ENCODE measurements at places on chromosomes 6 and 20.

DNA sequence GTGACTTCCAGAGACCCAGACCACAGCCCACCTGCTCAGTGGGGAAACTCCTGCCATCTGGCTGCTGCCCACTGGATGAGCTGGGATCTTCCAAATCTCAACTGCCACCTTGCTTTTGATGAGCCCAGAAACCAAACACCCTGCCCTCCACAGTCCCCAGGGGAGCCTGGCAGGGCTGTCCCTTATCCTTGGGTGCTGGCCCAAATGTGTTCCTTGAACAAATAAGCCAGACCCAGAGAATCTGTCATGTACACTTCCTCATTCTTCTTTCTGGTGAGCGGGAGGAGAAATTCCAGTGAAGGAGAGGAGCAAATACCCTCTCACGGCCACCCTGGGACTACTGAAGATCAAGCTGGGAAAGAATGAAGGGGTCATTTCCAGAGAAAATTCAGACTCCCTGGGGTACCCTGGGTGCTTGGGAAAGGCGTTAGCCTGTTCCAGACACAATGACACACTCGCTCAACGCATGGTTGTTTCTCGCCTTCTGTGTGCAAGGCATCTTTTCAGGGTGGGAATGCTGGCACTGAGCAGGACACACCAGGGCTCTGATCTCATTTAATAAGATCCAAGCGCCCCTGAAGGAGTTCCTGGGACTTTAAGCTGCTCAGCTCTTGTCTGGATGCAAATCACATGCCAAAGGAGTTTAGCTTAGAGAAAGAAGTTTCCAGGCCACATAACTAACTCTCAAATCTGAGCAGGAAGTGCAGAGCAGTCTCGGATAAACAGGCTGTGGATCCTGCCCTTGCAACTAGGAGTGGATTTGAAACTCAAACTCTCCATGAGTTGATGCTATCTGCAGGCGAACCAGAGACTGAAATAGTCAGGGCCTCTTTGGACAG is 38.5 kb downstream of the PXDC1 start:
- no peak for DNase-seq

- DNase-seq, result no peak
These were observed 42.1 kb downstream of the TRAF3IP2 start for GRCh38 chr6:111563581-111563980.

- no peak for DNase-seq
These were observed 35.5 kb upstream of the AFDN start for GRCh38 chr6:167791091-167791779.

DNA sequence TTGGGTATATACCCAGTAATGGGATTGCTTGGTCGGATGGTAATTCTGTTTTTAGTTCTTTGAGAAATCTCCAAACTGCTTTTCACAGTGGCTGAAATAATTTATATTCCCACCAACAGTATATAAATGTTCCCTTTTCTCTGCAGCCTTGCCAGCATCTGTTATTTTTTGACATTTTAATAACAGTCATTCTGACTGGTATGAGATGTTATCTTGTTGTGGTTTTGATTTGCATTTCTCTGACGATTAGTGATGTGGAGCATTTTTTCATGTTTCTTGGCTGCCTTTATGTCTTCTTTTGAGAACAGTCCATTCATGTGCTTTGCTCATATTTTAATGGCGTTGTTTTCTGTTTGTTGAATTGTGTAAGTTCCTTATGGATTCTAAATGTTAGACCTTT is 641.6 kb downstream of the HACE1 start:
- DNase-seq, result no peak

- DNase-seq, result peak; percentile 59
These were observed 60.4 kb downstream of the SRC start for GRCh38 chr20:37406010-37406998.
